GM12891 (cell line): ENCODE measurements at places on chromosomes 5 and 9.
A peak's percentile ranks its signal among the peaks of the same experiment; 100 is the strongest.

DNA sequence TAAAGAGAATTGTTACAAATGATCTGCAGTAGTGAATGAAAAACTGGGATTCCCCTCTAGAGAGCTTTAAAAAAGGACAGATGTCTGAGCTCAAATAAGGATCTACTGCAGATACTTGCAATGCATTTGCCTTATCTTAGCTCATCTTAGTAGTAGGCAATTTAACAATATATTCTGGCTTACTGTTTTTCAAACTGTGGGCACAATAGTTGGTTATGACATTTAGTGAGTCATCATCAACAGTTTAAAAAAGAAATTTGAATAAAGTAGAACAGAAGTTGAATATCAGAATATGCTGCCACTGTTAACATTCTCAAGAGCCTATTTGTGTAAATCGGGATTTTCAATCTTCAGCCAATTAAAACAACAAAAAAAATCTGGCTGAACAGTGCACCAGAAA is 6.7 kb upstream of the CAST start:
- DNase-seq, result no peak

- DNase-seq, result no peak
These were observed 289.2 kb upstream of the PCSK5 start for GRCh38 chr9:75601280-75601679.

GRCh38 chr5:17398431-17398830 is 99.6 kb upstream of the TAF11L2 start:
- DNase-seq, result no peak

- DNase-seq, result no peak
These were observed 38.9 kb upstream of the CEP72 start for GRCh38 chr5:573206-573605.

GRCh38 chr9:128947527-128948301 is at the start of the genes DOLK and NUP188:
TSS of gene DOLK (minus strand) at chr9:128947603. CDS start at chr9:128947303, 300 bp downstream.
TSS of gene NUP188 (plus strand) at chr9:128947699. CDS start at chr9:128947720, 21 bp downstream.
- DNase-seq, result peak; percentile 99

DNA sequence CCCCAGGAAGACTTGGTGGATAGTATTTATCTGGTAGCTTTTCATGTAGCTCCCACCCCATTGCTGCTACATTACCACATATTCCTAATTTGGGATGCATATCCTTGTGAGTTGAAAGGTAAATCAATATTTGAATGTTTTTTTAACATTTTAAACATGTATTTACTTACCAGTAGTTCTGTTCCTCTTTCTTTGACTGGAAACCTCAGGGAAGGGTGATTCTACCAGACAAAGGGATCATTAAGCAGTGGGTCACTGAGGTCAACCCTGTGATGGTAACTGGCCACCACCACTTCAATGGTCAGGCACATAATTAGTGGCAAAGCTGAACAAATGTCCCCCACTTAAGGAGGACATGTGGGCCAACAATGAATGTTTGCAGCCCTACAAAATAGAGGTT is 27.2 kb upstream of the KLF9 start:
- no peak for DNase-seq

DNA sequence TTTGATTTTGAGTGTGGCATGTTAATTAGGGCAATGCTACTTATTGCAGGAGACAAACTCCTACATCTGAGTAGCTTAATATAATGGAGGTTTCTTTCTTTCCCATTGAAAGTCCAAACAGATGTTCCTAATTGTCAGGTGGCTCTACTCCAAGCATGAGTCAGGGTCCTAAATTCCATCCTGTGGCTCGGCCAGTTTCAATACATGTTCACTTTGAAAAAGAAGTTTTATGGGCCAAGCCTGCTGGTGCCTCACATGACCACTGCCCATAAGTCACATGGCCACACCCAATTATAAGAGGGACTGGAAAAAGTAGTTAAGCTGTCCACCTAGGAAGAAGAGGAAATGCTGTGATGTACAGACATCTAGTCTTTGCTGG is 170.4 kb downstream of the ARRDC3 start:
- DNase-seq, result no peak

- DNase-seq, result no peak
These were observed 35.6 kb downstream of the SLC30A5 start for GRCh38 chr5:69129413-69129812.

- DNase-seq, result no peak
These were observed 59.8 kb downstream of the MEF2C start for GRCh38 chr5:88823201-88823600.

DNA sequence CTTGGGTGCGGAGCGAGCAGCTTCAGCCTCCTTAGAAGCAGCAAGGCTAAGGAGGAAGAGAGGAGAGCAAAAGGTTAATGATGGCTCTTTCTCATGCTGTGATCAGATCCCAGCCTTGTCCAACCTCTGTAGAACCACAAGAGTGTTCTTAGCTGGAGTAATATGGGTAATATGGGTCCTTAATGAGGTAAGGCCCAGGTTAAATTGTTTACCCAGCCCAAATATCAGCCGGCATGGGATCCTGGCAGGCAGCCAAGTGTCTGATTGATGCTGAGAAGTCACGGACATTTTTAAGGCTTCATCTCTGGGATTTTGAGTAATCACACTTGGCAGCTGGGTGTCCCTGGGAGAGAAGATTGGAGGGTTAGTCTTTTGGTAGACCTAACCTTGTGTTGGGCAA is 32.3 kb downstream of the GLRA1 start:
- DNase-seq, result no peak

DNA sequence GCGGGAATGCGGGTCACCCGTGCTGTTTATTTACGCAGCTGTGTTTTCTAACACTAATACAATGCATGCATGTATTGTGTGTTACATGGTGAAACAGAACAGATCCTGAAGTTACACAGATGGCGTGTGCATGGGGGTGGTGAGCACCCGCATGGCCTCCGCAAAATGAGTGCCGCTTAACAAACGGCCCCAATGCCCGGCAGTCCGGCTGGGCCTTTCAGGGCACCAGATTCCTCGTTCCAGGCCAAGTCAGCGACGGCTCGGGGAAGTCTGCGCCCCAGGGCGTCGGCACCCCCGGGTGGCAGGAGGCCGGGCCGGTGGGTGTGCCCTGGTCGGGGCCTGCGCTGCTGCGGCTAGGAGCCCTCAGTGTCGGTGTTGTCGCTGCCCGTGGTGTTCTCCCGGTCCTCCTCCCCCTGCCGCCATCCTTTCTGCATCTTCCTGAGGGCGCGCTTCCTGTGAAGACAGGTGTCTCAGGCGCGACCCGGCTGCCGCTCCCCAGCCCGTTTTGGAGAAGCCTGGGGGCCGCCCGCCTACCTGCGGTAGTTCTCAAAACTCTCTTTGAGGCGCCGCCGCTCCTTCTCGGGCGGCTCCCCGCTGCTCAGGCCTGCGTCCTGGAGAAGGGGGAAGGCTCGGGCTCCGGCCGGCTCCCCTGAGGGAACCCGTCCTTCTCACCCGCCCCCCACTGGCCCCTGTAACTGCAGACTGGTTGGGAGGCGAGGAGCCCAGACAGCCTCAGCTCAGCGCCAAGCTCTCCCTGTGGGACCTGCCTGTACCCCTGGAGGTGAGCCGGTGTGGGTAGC is 605 bp upstream of the DNLZ start:
- DNase-seq, result no peak

DNA sequence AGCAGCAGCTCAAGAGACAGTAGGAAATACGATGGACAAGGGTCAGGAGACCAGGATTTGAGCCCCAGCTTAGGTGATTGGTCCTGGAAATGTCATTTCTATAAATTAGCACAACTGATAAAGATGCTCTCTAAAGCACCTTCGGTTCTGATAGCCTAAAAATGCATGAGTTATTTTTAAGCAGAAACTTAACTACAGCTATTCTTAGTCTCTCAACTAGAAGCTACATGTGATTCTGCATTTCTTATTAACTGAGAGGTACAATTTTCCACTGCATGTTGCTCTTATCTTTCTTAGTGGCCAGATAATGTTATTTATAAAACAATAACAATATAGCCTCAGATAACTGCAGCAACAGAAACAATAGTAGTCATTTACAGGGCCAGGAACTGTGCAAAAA is 136.4 kb downstream of the GRIA1 start:
- no peak for DNase-seq

GRCh38 chr9:106032978-106033377 is 338.6 kb downstream of the TMEM38B start:
- DNase-seq, result no peak

- no peak for DNase-seq
These were observed 142.4 kb downstream of the PCSK5 start for GRCh38 chr9:76032797-76033373.

- no peak for DNase-seq
These were observed 72.0 kb upstream of the ENTREP1 start for GRCh38 chr9:69253057-69253456.

DNA sequence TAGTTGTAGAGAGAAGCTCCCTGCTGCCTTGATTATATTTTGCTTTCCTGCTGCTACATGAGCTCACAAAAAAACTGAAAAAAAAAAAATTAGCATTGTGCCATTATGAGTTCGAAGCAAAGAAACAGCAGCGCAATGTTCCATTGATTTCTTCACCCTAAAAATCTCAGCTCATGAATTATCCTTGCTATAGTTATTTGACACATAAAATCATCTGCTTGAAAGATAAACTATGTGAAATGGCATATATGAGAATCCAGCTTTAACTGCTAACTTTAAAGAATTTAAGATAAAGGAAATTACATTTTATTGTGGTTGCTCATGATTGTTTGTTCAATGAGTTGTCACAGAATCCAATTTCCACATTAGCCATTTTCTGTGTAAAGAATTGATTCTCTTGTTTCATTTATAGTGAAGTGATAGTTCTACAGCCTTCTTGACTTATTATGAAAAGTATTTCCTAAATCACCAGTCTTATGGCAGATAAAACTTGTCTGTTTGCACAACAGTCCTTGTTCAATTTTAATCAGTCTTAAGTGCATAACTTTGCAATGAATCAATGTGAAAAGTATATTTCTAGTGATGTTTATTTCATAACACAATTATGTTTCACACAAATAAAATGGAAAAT is 1275.0 kb upstream of the CDH9 start:
- DNase-seq, result no peak

- DNase-seq, result no peak
These were observed 25.0 kb downstream of the NDFIP1 start for GRCh38 chr5:142133330-142134206.

DNA sequence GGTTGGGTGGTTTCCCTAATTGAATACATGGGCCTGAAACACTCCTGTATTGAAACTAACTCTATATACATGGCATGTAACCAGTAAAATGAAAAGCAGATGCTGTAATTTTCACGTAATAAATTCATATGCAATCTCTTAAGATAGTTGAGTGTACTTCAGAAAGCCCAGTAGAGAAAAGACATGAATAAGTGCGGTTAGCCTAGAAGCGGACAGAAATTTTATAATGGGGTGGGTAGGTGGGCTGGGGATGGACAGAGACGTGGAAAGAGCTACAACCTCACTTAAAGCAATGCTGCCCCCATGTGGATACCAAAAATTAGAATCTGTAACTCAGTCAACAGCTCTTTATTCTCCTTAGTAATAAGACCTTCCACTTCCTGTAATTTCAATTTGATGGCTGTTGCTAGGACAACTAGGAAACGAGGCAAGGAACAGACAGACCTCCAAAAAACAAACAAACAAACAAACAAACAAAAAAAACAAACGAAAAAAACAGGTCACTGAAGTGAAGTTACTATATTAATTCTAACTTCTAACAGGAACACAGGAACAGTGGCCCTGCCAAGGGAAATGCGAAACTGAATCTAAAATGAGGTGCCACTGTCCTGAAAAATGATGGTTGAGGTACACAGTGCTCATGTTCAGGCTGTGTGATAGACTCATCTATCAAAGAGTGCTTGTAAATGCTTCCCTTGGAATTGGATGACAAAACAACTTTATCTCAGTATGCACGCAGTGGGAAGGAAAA is 103.4 kb upstream of the GNA14 start:
- no peak for DNase-seq

- DNase-seq, result no peak
These were observed at the start of gene HSDL2 for GRCh38 chr9:112380102-112380824. TSS of gene HSDL2 (plus strand) at chr9:112380108. CDS start at chr9:112380164, 56 bp downstream.

GRCh38 chr5:139962445-139962844 is 80.7 kb downstream of the NRG2 start:
- DNase-seq, result no peak

DNA sequence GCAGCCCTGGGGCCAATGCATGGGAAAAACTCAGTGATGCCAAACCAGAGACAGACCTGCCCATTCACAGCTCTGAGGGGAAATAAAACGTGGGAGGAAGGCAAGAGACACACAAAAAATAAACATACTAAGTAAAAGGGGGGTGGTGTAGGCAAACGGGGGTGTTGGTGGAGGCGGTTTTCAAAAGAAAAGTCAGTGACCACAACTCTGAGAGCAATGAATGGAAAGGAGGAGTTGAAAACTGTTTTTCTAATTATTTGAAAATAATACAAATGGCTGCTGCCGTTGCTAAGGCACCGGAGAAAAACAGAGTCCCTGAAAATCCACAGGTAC is 293.5 kb downstream of the EFNA5 start:
- DNase-seq, result no peak

- DNase-seq, result no peak
These were observed 1035.5 kb upstream of the WWC1 start for GRCh38 chr5:167255926-167256325.

- no peak for DNase-seq
These were observed 12.6 kb upstream of the PALM2AKAP2 start for GRCh38 chr9:109767404-109767803.

- no peak for DNase-seq
These were observed 38.9 kb upstream of the TNFSF15 start for GRCh38 chr9:114844766-114845165.

GRCh38 chr9:84711936-84712335 is 42.4 kb downstream of the NTRK2 start:
- no peak for DNase-seq

- DNase-seq, result no peak
These were observed 379.5 kb downstream of the NFIB start for GRCh38 chr9:13934416-13934815.

GRCh38 chr9:4657426-4658159 is 4.5 kb upstream of the PLPP6 start:
- no peak for DNase-seq

- DNase-seq, result no peak
These were observed 13.0 kb downstream of the SLC25A25 start for GRCh38 chr9:128081056-128081455.

GRCh38 chr5:104650313-104651055 is 1087.9 kb upstream of the NUDT12 start:
- no peak for DNase-seq

DNA sequence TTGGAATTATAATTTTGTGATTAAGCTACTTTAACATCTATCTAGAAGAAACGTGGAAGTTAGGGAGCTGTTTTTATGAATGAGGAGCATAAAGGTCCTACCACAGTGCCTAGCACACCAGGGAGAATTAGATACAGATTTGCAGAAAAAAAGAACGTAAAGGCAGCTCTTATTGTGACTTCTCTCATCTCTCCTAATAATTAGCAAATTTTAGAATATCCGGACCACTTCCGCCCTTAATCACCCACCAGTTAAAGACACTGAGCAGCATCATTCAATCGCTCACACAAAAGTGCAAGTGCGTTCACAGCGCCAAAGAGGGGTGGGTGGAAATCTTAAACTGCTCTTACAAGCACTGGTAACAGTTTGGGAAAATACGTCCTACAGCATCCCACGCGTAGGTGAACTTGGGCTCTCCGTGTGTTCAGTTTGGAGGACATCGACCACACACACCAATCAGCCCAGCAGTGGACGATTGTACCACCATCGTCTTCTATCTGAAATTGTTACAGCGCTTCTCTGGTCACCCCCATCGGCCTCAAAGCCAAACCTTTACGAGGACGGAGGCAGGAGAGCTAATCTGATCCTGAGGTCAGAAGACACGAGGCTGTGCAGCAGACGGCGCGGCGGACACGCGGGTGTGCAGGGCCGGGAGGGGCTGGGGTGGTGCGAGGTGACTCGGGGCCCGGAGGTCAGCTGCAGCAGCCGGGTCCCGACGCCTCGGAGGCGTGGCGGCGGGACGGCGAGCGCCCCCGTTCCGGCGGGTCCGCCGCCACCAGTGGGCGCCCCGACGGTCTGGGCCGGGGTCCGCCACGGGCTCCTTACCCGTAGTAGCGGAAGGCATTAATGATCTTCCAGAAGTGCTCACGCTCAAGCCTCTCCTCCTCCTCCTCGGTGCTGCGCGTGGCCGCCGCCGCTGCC is 646 bp downstream of the CARNMT1 start:
- DNase-seq, result peak; percentile 17
